Activated T-helper 1 cell treated with anti-CD3 and anti-CD28 coated beads, Interleukin-12 subunit alpha, Interleukin-12 subunit beta, Interleukin-2, Interleukin-4 antibody, amounts not matched to agents 30 ng/mL and 10 ng/mL and 1 ng/mL, durations not matched to agents 14 hours and 24 hours and 36 hours (primary cell): ENCODE measurements at places on chromosomes 1 and 21. TPM values are rescaled to one million over a fixed set of nuclear protein-coding genes. Genes with fewer than 3 reads are reported as not detected.

The TRIM62 gene
- 4.1 and 4.5 TPM in 2 replicates for total RNA-seq

The TRIM63 gene
- not detected in 2 replicates for total RNA-seq

DNA sequence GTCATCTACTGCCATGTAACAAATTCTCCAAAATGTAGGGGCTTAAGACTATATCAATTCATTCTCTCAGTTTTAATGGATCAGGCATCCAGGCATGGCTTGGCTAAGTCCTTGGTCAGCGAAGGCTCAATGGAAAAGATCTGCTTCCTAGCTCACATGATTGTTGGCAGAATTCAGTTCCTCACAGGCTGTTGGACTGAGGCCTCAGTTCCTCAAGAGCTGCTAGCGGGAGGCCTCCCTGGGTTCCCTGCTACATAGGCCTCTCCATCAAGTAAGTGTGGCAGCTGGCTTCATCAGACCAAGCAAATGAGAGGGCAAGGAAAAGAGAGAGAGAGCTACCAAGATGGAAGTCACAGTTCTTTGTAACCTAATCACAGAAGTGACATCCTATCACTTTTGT lies 19.6 kb upstream of the EYA3 start:
- H3K27ac ChIP-seq = no peak overlapping the region
- peaks cover 2% of the 10 kb centered on the region for H3K36me3 ChIP-seq
- DNase-seq = no peak
- H3K4me1 ChIP-seq = peaks cover 19% of the 10 kb centered on the region

The JTB gene
- total RNA-seq = 198 and 213 TPM in 2 replicates

- no peak overlapping the region for H3K4me3 ChIP-seq
- no peak for DNase-seq
- H3K36me3 ChIP-seq = peaks cover 38% of the 10 kb centered on the region
- no peaks in the 10 kb centered on the region for H3K27me3 ChIP-seq
- peaks cover 14% of the 10 kb centered on the region for H3K4me1 ChIP-seq
- no peak overlapping the region for H3K27ac ChIP-seq
Measured at GRCh38 chr1:53050310-53050709, 11.7 kb upstream of the PODN start.

- H3K4me3 ChIP-seq = no peak overlapping the region
- peaks cover 57% of the 10 kb centered on the region for H3K4me1 ChIP-seq
- H3K27me3 ChIP-seq = no peaks in the 10 kb centered on the region
- H3K27ac ChIP-seq = peak overlapping the region; percentile 63
- peaks cover 16% of the 10 kb centered on the region for H3K36me3 ChIP-seq
- DNase-seq = no peak
Measured at GRCh38 chr1:12144236-12144635, 22.6 kb upstream of the TNFRSF1B start.

DNA sequence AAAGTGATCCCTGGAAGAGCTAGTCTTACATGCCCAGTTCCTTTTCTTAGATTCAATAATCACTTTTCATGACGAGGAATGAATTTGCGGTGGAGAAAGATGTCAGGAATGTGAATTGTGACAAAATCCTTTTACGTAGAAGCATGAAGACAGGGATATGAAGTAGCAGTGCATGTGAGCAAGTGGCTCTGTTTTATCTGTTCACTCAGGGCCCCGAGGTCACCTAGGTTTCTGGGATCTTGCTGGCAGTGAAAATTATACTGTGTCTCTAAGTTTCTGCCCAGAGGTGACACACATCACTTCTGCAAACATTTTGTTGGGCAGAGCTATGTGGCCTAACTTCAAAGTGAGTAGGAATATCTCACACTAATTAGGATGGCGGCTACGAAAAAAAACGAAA lies 79.3 kb downstream of the USP25 start:
- H3K4me1 ChIP-seq = peaks cover 23% of the 10 kb centered on the region
- peaks cover 40% of the 10 kb centered on the region for H3K36me3 ChIP-seq
- H3K27ac ChIP-seq = no peak overlapping the region
- no peaks in the 10 kb centered on the region for H3K27me3 ChIP-seq

DNA sequence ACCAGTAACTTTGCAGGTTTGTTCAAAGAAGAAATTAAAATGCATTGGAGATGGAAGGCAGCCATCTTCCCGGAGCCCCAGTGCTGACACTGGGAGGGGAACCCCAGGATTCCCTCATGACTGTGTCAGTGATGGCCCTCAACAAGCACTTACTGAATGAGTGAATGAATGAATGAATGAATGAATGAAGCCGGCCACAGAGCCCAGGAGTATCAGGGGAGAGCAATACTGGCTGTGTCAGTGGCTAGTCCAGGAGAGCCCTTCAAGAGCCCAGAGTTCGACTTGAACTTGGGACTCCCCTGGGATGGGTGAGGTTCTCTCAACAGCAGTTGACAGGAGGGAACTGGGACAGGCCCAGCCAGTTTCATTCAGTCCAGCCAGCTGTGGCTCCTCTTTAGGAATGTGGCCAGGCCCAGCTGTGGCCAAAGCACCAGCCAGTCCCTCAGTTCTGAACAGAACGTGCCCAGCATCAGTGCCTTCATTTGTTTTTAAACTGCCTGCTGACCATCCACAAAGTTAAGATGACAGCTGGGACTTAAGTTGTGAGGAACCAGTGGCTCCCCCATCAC lies 9.2 kb upstream of the ERG start:
- DNase-seq = no peak
- H3K4me1 ChIP-seq = peaks cover 15% of the 10 kb centered on the region
- H3K27me3 ChIP-seq = peaks cover 5% of the 10 kb centered on the region
- H3K36me3 ChIP-seq = no peaks in the 10 kb centered on the region
- H3K27ac ChIP-seq = no peak overlapping the region

- no peaks in the 10 kb centered on the region for H3K27me3 ChIP-seq
- H3K27ac ChIP-seq = no peak overlapping the region
- H3K4me1 ChIP-seq = no peaks in the 10 kb centered on the region
- DNase-seq = no peak
Measured at GRCh38 chr21:27219068-27219467, 252.2 kb upstream of the ADAMTS5 start.

- DNase-seq = no peak
- no peak overlapping the region for H3K4me3 ChIP-seq
- no peaks in the 10 kb centered on the region for H3K4me1 ChIP-seq
- H3K27me3 ChIP-seq = no peaks in the 10 kb centered on the region
- H3K36me3 ChIP-seq = no peaks in the 10 kb centered on the region
- no peak overlapping the region for H3K27ac ChIP-seq
Measured at GRCh38 chr1:60130703-60131102, 57.1 kb upstream of the C1orf87 start.

The WNT9A gene
- total RNA-seq = not detected in 2 replicates

GRCh38 chr1:202661136-202661845 lies 49.0 kb downstream of the SYT2 start:
- peaks cover 25% of the 10 kb centered on the region for H3K27me3 ChIP-seq
- H3K27ac ChIP-seq = no peak overlapping the region
- DNase-seq = no peak
- H3K4me3 ChIP-seq = no peak overlapping the region

- no peak overlapping the region for H3K4me3 ChIP-seq
- no peak for DNase-seq
- H3K4me1 ChIP-seq = peaks cover 34% of the 10 kb centered on the region
- no peak overlapping the region for H3K27ac ChIP-seq
- peaks cover 15% of the 10 kb centered on the region for H3K36me3 ChIP-seq
Measured at GRCh38 chr1:65170511-65171142, 22.6 kb downstream of the AK4 start.

The MTMR11 gene
- total RNA-seq = 5.6 and 8.5 TPM in 2 replicates

DNA sequence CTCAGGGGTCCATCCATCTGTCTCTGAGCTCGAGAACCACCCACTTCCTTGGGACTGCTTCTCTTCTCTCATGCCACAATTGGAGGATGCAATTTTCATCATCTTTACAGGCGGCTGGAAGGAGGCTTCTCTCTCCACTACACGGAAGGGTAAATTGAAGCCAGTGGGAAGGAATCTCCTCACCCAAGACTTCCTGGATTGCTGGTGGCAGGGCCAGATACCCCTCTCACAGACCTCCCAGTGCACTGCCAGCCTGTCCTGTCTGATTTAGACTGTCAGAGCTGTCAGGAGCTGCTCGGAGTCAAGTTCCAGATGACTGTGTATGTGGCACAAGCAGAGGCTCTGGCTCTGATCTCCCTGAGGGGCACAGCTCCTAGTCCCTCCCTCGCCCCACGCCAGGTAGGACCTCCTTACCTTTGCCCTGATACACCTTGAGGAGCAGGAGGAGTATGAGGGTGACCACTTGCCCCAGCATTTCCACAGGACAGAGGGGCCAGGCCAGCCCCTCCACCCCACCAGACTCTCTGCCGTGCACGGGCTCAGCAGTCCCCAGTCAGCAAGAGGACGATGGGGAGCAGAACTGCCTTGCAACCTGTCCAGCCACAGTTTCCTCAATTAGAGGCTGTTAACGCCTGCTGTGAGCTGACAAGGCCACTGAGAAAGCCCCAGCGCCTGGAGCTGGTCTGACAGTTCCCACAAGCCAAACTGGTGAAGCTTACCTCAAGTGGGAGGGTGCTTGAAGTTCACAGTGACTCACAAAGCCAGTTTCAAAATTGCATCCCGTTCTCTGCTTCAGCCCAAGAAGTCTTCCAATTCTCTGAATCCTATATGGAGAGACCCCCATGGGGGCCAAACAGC lies at the start of gene CD244:
TSS of gene CD244 (minus strand) at position 685 of the 858 bp plus-strand sequence. CDS start at position 475, 210 bp downstream.
- H3K36me3 ChIP-seq = no peaks in the 10 kb centered on the region
- H3K4me1 ChIP-seq = peaks cover 26% of the 10 kb centered on the region
- H3K4me3 ChIP-seq = peak within 1 kb of the TSS; percentile 17
- no peak within 1 kb of the TSS for H3K27ac ChIP-seq

DNA sequence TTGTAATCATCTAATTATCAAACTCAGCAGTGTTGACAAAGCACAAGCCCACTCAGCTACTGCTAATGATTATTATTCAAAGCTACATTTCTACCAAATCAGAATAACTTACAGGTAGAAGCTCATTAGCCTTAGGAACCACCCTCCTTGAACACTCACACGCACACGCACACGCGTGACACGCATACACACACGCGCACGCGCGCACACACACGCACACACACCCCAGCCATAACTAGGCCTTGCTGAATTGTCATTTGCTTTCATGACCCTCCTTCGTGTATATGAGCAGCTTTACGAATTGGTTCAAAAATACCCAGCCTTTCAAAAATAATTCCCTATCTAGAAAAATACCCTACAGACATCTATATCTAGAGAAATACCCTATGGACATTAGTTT lies 195.6 kb downstream of the SMYD3 start:
- H3K36me3 ChIP-seq = peaks cover 4% of the 10 kb centered on the region
- no peak overlapping the region for H3K4me3 ChIP-seq
- H3K27ac ChIP-seq = no peak overlapping the region

DNA sequence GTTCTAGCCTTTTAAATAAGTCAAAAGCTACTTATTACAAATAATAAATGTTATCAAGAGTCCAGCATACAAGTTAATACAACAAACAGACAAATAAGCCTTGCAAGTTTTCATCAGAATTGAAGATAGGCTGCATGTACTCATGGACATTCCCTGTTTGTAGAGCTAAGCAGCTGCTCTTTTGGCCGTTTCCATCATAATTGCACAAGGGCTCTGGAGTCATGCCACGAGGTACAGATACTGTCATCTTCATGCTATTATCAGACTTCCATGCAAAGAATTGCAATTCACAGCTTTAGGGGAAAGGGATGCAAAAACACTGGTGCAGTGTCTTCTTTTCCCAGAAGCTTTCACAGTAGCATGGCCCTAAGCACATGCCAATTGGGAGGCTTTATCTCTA lies 52.8 kb upstream of the TBX15 start:
- H3K4me3 ChIP-seq = no peak overlapping the region
- H3K27me3 ChIP-seq = no peaks in the 10 kb centered on the region
- H3K27ac ChIP-seq = no peak overlapping the region
- no peak for DNase-seq
- H3K4me1 ChIP-seq = no peaks in the 10 kb centered on the region
- H3K36me3 ChIP-seq = peaks cover 5% of the 10 kb centered on the region

- peaks cover 13% of the 10 kb centered on the region for H3K27me3 ChIP-seq
- no peaks in the 10 kb centered on the region for H3K36me3 ChIP-seq
- H3K4me3 ChIP-seq = no peak overlapping the region
- H3K27ac ChIP-seq = no peak overlapping the region
- no peak for DNase-seq
Measured at GRCh38 chr1:245056913-245057312, 97.9 kb upstream of the KIF26B start.

The GBP6 gene
- 0.59 and 0.65 TPM in 2 replicates for total RNA-seq

The S100A12 gene
- not detected in 2 replicates for total RNA-seq

- no peaks in the 10 kb centered on the region for H3K27me3 ChIP-seq
- no peaks in the 10 kb centered on the region for H3K4me1 ChIP-seq
- no peaks in the 10 kb centered on the region for H3K36me3 ChIP-seq
- no peak overlapping the region for H3K27ac ChIP-seq
- DNase-seq = no peak
- H3K4me3 ChIP-seq = no peak overlapping the region
Measured at GRCh38 chr21:21612466-21612865, 614.3 kb downstream of the NCAM2 start.

The SLC35F3 gene
- total RNA-seq = 7.9 and 8.2 TPM in 2 replicates

DNA sequence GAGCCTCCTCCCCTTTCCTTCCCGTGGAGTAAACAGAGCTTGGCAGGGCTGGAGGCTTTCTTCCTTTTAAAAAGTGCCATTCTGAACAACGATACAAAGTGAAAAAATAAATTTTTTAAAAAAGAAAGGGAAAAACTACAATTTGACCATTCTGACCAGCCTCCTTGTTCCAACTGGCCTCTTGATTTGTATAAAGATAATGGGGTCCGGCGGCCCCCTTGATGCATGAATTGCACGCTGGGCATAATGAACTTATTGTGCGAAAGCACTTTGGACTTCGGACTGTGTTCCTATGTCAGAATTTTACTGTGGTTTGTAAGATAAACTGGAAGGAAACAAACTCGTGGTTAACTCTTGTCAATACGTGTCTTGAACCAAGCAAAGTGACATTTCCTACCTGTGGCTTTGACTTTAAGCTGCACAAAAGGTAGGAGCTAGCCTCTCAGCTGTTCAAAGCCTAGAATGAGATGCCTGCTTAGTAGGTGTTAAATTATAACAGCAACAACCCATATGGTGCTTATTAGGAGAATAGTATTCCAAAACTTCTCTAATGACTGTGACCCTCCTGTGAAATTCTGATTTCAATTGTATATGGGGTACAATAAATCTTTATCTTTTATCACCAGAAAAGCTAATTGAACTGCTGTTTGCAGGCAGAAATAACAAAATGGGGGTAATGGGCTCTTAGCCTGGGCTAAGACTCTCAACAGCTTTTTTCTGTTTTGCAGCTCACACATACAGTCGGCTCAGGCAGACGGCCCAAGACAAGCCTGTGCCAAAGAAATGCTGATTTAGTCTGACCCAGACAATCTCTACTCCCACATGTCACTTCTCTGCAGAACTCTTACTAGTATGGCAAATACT lies 9.3 kb downstream of the IRF2BP2 start:
- peaks cover 63% of the 10 kb centered on the region for H3K4me1 ChIP-seq
- DNase-seq = no peak
- peaks cover 43% of the 10 kb centered on the region for H3K36me3 ChIP-seq
- no peaks in the 10 kb centered on the region for H3K27me3 ChIP-seq

DNA sequence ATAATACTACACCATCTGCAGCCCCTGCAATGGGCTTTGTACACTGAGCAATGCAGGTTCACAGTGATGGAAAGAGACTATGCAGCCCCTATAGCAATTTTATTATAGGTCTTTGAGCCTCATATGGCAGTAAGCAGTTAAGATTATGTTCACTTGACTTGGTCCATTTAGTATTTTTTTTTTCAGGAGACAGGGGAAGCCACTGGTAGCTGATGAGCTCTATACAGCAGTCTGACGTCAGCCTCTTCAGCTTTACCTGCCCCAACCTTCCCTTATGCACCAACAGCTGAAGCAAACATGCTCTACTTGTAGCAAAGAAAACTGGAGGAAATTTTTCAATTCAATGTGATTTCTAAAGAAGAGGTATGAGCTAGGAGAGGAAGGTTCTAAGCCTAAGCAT lies 32.2 kb downstream of the AIDA start:
- no peak overlapping the region for H3K27ac ChIP-seq
- H3K36me3 ChIP-seq = peaks cover 14% of the 10 kb centered on the region
- H3K4me1 ChIP-seq = no peaks in the 10 kb centered on the region
- no peak for DNase-seq

The IFI44 gene
- 26.9 and 28.1 TPM in 2 replicates for total RNA-seq

GRCh38 chr21:20106368-20106767 lies 891.8 kb upstream of the NCAM2 start:
- DNase-seq = no peak
- H3K4me1 ChIP-seq = no peaks in the 10 kb centered on the region
- no peak overlapping the region for H3K27ac ChIP-seq
- H3K27me3 ChIP-seq = no peaks in the 10 kb centered on the region
